ENCODE measurements at places on chromosomes 16 and 17. TPM values are rescaled to one million over a fixed set of nuclear protein-coding genes. Genes with fewer than 3 reads are reported as not detected.

The HASPIN gene
- total RNA-seq, result 2.0 TPM

The PARD6A gene
- total RNA-seq, result 4.1 TPM

The SPPL2C gene
- total RNA-seq, result not detected

The PRSS8 gene
- total RNA-seq, result not detected

The MPP3 gene
- 6.9 TPM for total RNA-seq

The KRTAP4-6 gene
- total RNA-seq, result not detected

The MARVELD3 gene
- not detected for total RNA-seq

The ABCC12 gene
- total RNA-seq, result not detected

The TLCD3A gene
- total RNA-seq, result 16.4 TPM

The CSH1 gene
- not detected for total RNA-seq

The PRSS27 gene
- 1.2 TPM for total RNA-seq

The TRIM25 gene
- 34.2 TPM for total RNA-seq

The KRT33A gene
- not detected for total RNA-seq

The GDPD3 gene
- total RNA-seq, result 1.0 TPM

Data from fibroblast of lung (primary cell).